ENCODE measurements at places on chromosomes 13 and 19.
A peak's percentile ranks its signal among the peaks of the same experiment; 100 is the strongest.

GRCh38 chr13:20585371-20585770, 18.4 kb downstream of the IFT88 start:
- DNase-seq = no peak

DNA sequence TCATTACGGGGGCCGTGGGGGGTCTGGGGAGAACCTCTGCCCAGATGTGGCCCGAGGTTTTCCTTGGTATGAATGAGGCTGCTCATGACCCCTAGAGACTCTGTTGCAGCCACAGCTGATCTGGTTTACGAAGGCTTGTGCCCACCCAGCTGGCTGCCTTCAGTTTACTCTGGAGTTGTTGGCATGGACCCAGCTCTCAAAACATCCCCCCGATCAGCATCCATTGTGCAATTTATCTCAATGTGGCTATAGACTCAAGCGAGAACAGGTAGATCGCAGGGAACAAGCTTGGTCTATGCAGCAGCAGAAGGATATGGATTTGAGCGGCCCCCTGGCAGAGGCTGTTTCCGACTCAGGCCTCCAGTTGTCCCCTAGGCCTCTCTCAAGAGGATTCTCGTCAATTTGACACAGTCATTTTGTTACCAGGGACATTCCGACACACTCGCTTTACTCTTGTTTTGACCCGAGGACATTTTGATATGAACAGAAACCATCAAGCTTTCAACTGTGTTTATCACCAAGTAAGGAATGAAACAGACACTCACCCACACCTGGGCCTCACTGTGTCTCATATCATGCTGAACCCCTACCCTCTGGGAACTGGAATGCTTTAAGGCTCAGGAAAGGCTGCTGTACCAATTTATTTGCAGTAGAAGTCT, 161.5 kb downstream of the KATNAL1 start:
- DNase-seq = no peak

- DNase-seq = no peak
Observed at GRCh38 chr13:60642552-60642951, 245.5 kb downstream of the TDRD3 start.

DNA sequence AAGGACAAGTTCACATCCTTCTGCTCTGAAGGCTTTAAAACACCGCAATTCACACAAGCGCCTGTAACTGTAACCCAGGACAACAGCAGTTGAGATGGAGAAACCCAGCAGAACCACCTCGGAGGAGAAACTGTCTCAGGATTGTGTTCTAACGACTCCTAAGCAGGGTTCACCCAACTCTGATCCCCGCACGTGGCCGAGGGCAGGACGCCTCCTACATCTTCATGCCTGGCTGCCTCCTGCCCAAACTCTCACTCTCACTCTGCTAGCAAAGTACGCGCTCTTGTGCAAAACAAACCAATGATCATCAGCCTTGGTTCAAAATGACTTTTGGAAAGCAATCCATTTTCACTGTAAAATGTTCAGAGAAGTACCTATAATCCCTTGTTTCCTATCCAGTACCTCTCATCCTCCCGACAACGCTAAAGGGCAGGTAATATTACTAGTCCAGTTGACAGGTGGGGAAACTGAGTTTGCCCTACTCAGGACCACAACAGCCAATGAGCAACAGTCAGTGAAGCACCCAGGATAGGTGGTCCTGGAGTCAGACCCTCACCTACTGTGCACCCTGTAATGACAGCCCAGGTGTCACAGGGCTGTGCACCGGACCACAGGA, 25.6 kb downstream of the EPS15L1 start:
- no peak for DNase-seq

DNA sequence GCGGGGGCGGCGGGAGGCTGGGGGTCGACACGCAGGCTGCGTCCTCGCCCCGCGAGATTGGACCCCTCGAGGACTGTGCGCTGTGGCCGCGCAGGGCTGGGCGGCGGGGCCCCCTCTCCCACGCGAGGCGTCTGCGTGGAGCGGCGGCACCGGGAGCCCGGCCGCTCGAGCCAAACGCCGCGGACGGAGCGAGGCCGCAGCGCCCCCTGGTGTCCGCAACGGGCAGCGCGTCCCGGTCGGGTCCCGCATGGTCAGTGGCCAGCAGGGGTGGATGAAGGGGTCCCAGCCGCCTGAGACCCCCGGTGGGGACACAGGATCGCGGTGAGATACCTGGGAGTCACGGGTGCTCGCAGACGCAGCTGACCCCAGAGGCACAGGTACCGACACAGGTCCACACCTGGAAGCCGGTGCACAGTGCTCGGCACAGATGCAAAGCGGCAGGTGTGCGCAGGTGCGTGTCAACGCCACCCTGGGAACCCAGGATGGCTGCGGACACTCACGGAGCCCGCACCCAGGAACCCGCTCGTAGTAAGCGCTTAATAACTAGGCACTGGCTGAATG, 2.1 kb upstream of the CIRBP start:
- peak; percentile 62 for DNase-seq

GRCh38 chr19:3942790-3943409, 10.0 kb downstream of the NMRK2 start:
- DNase-seq = no peak

- no peak for DNase-seq
Observed at GRCh38 chr19:7385062-7385461, 36.3 kb downstream of the ARHGEF18 start.

DNA sequence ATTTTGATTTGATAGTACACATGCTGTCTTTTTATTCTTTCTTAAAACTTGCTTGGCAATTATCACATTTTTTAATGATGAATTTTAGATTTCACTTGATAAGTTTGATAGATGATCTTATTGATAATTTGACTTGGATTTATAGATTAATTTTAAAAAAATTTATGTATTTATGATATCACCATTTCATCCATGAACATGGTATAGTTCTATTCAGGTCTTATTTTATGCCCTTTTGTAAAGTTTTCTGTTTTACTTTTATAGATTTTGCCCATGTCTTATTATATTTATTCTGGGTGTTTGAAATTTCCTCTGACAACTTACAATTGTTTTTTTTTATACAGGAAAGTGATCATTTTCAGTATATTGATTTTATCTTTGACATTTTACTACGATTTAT, 39.5 kb downstream of the ZNF536 start:
- no peak for DNase-seq

GRCh38 chr13:95245071-95245470, 56.2 kb downstream of the ABCC4 start:
- DNase-seq = no peak

DNA sequence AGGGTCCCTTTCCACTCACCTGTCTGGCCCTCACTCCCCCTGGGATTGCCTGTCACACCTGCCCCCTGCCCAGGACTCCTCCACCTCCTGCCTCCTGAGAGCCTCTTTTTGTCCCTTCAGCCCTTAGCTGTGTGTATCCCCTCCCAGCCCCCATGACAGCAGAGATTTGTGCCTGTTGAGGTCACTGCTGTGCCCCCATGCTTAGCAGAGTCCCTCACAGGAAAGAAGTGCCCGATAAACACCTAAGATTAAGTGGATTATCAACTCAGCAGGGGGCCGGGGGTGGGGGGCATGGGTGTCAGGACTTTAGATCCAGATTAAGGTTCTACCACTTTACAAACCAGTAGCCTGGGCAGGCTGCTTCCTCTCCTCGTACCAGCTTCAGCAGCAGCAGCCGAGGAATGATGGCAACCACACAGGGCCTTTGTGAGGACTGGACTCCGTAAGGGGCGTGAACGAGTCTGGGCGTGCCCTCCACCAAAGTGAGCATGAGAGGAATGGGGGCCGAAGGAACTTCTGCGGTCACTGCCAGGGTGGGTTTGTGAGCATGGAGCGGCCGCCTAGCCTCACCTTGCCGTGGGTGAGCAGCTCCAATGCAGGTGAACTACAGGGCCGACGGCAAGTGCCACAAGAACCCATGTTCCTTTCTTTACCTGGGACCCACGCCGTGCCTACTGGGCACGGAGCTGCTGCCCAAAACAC, 36.1 kb downstream of the ZNF787 start:
- no peak for DNase-seq

DNA sequence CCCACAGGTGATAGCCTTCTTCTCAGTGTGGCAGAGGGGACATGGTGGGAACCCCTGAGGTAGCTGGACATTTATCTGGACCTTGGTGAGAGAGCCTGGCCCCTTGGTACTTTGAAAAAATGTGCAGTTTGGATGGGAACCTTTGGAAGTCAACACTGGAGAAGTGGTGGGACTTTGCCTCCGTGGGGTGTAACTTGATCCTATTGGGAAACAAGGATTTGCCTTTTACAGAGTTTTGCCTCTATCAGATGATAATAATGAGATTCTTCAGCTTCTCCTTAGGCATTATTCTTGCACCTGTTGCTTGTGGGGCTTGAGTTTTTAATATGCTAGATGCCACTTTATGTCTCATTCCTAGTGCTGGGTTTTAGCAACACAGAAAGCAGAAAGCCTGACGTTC, 99.0 kb downstream of the ERCC5 start:
- no peak for DNase-seq

DNA sequence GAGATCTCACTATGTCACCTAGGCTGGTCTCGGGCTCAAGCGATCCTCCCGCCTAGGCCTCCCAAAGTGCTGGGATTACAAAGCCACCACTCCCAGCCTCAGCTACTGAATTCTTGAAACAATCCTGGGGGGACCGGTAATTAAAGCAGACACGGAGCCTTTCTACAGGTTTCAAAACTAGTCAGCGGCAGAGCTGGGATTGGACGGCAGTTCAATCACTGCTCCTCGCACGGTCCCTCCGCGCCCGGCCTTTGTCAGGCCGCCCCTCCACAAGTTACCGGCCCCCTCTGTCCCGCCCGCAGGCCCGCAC, 229 bp downstream of the BORCS8 start:
- DNase-seq = no peak

DNA sequence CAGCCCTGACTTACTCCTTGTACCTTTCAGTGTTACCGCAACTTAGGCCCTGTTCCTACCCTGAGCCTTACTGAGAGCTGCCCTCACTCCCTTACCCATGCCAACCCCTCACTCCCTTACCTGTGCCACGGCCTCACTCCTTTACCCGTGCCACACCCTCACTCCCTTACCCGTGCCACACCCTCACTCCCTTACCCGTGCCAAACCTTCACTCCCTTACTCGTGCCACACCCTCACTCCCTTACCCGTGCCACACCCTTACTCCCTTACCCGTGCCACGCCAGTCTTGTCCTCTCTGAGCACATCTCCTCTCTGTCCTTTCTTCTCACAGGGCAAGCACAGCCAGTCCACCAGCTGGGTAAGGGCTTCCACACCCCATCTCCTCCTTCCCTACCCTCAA, 20.3 kb downstream of the AXL start:
- no peak for DNase-seq

DNA sequence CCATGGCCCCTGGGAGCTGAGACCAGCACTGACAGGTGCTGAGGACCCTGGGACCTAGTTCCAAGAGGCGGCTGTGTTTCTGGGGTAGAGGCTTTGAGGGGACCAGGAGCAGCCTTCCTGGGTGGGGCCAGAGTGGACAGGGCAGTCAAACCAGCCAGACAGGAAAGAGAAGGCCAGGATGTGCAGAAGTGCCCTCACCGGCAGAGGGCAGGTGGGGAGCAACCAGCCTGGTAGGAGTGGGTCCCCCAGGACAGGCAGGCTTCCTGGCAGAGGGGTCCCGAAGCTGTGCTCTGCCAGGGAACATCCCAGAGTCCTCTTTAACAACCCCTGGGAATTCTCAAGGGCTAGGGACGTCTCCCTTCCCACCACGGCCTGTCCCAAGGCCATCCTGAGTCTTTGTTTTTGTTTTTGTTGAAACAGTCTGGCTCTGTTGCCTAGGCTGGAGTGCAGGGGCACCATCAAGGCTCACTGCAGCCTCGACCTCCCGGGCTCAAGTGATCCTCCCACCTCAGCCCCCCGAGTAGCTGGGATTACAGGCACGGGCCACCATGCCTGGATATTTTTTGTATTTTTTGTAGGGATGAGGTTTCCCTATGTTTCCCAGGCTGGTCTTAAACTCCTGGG, 3.0 kb upstream of the HIPK4 start:
- no peak for DNase-seq

DNA sequence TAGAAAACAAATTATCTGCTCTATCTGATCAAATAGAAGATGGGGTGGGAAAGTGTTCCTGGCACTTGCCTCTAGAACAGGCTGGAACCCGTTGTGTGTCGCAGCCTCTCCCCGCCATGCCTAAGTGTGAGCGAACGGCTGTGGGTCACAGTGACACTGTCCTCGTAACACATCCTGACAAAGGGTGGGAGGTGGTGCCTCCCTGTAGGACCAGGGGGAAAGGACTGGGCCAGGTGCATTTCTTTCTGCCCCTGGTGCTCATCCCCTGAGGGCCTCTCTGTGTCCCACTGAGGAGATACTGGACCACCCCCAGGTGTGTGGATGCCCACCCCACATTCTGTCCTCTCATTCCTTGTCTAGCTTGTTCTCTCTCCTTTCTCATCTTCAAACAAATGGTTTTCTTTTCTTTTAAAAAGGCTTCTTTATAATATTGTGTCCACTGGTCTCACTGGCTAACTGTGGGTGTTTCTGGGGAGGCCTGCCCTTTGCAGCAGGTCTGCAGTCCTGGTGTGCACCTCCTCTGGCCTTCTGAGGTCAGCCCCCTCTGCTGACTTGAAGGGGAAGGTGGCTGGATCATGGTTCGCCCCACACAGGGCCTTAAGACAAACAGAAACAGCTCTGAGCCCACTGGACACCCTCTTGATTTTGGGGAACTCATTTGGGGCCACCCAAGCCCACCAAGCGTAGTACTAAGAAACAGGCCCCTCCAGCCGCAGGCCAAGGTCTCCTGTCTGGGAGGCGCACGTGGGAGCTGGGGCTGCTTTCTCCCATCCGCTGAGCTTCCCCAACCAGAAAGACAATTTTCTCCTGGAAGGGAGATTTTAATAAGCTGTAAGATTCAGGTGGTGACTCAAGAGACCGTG, 152.5 kb upstream of the SOX1 start:
- DNase-seq = no peak

GRCh38 chr13:39269004-39269403, 230.7 kb downstream of the NHLRC3 start:
- no peak for DNase-seq

DNA sequence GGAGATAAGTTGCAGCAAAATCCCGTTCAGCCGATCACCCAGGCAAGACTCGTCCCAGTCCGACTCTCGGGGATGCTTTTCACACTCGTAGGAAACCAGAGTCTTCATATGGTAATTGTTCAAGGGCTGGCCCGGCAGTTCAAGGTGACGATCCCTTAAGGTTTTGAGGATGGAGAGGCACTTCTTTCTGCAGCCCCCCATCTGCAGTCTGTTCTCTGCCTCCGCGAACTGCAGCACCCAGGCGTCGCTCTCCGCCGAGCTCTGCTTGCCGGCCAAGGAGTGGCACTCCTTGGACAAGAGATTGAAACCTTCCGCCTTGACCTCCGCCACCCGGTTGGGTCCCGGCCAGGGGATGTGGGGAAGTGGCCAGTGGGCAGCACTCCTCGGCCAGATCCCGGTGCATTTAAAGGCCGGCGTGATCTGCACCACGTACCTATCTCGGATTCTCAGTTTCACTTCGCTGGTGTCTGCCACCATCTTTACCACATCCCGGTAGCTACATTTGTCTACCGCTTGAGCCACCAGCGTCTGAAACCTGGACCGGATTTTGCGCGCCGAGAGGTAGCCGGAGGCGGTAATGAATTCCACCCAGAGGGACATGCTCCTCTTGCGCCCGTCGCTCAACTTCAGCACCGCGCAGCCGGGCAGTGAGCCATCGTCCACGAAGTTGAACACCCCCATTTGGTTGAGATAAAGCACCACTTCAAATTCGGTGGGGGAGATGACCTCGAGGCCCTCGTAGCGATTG, 1.1 kb downstream of the MAB21L1 start:
- DNase-seq = no peak
